ENCODE measurements at places on chromosomes 3 and 15. TPM values are rescaled to one million over a fixed set of nuclear protein-coding genes. Genes with fewer than 3 reads are reported as not detected.

DNA sequence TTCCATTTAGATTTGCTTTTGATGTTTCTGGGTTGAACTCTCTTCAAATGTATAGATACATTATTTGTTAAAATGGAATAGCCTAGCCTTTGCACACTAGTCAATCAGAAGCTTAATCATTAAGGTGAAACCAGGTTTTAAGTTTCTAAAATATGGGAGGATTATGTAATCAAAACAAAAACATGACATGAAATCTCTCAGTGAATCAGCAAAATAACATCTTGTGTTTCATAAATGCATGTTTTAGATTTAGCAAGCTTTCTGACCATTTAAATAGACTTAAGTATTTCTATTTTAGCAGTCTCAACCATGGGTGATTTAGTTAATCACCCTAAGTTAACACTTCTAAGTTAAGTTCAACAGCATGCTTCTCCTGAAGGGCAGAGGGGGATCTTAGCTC, 11.3 kb downstream of the GTF2E1 start:
- H3K27me3 ChIP-seq: no peaks in the 10 kb centered on the region
- H3K4me3 ChIP-seq: no peak overlapping the region
- H3K36me3 ChIP-seq: no peaks in the 10 kb centered on the region
- DNase-seq: no peak
- H3K27ac ChIP-seq: no peak overlapping the region

DNA sequence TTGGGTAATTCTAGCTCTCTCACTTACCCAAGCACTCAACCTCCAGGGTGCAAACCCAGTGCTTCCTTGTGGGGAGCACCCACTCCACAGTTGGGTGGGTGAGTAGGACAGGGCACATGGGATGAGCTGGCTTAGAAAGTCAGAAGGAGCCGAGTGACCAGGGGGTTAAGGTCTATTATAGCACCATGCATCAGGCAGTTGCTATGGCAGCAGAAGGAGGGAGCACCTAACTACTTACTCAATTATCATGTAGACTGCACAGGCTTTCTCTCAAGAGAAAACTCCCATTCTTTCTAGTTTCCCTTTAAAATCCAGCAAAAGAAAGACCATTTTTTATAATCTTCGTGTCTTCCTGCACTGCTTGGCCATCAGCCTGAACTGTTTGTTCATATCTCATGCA, 163.0 kb downstream of the OCA2 start:
- no peak for DNase-seq
- H3K4me1 ChIP-seq: no peaks in the 10 kb centered on the region
- no peak overlapping the region for H3K27ac ChIP-seq
- no peak overlapping the region for H3K4me3 ChIP-seq
- no peaks in the 10 kb centered on the region for H3K27me3 ChIP-seq

GRCh38 chr15:45855907-45856579, 221.2 kb downstream of the SQOR start:
- DNase-seq: no peak
- H3K27ac ChIP-seq: no peak overlapping the region

GRCh38 chr15:46848704-46849103, 868.6 kb upstream of the SEMA6D start:
- H3K4me1 ChIP-seq: no peaks in the 10 kb centered on the region
- H3K27me3 ChIP-seq: no peaks in the 10 kb centered on the region
- no peak overlapping the region for H3K4me3 ChIP-seq
- H3K36me3 ChIP-seq: no peaks in the 10 kb centered on the region
- no peak overlapping the region for H3K27ac ChIP-seq

Gene CFAP91
- not detected for polyA plus RNA-seq

- H3K4me3 ChIP-seq: no peak overlapping the region
- no peak for DNase-seq
- H3K27me3 ChIP-seq: no peaks in the 10 kb centered on the region
Measured at GRCh38 chr3:69452295-69452694, 66.4 kb upstream of the FRMD4B start.

Measured in HepG2 (cell line).